Kidney (tissue), 22 donors: ENCODE measurements at places on chromosomes 13 and 19. TPM values are rescaled to one million over a fixed set of nuclear protein-coding genes. Genes with fewer than 3 reads are reported as not detected.

ZNF350 gene
- 18.9 TPM for total RNA-seq

IZUMO2 gene
- total RNA-seq, result not detected

ZNF816 gene
- total RNA-seq, result 16.6 TPM

RASIP1 gene
- total RNA-seq, result 23.3 TPM

PINLYP gene
- total RNA-seq, result 14.8 TPM

NCCRP1 gene
- total RNA-seq, result 0.60 TPM

LHFPL6 gene
- 59.2 TPM for total RNA-seq

PSG11 gene
- not detected for total RNA-seq

GRCh38 chr19:47661611-47662010 lies 51.6 kb upstream of the EHD2 start:
- DNase-seq, result no peak

- no peak for DNase-seq
Measured at GRCh38 chr13:51714663-51715168, 89.2 kb downstream of the DHRS12 start.

DNA sequence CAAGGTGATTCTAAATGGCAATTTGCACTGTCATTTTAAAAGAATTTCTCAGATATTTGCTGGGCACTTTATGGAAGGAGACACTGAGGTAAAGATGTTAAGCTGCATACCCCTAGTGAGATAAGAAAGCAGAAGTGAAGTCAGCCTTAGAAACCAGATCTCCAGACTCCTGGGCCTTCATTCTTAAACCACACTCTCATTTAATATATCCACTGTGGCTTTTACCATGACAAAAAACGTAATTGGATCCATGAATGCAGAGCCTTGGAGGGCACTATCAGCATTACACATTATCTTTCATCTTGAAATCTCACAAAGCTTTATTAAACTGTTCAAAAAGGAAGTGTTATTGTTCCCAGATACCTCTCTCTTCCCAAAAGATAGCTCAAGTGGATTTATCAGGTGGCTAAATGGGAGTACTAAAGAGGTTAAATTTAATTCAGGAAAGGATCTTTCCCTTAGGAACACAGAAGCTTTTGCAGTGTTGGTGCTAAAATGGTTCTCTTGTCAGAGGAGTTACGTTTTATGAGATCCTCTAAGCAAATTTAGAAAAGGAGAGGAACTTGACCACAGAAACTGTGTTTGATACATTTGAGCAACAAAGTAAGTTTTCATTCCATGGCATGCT lies 1060.4 kb downstream of the EFNB2 start:
- no peak for DNase-seq

GRCh38 chr13:36344886-36345437 lies 1.2 kb downstream of the SPART start:
- no peak for DNase-seq

GRCh38 chr19:18634612-18635297 lies 2.1 kb upstream of the KLHL26 start:
- no peak for DNase-seq

DNA sequence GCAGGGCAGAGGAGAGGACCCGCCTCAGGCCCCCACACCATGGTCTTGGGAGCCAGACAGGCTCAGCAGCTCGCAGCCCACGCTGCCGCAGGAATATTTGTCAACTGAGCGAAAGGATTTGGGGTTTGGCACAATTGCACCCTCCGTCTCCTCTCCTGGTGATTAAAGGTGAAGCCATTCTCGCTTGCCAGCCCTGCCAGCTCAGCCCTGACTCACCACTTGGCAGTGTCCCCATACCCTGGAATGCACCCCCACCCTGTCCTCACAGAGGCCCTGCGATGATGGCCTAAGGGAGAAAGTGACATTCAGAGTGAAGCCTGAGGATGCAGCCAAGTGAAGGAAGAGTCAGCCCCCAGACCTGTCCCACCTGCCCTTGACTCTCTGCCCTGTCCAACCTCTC lies 18.8 kb downstream of the CYTH2 start:
- DNase-seq, result no peak

DNA sequence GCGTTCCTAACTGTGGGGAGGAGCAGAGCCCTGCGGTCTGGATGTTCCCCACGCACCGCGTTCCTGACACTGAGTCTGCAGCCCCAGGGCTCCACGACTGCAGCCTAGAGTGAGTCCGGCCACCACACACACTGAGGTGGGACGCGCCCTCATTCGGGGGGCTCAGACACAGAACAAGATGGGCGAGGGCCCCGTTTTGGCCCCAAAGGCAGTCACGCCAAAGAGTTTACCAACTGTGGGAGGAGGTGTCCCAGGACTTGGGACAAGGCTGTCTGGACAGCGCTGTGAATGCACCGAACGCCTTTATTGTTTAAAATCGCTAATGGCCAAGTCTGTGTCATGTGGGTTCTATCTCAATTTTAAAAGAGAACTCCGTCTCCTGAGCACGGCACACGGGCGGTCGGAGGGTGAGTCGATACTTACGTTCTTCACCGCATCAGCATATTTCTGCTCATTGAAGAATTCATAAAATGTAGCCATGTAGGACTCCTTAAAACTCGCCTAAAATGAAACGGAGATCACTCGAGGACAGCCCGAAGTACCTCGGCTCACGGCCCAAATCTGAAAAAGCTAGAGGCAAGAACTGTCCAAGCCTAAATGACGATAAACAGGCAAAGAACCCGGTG lies 35.2 kb upstream of the C13orf46 start:
- DNase-seq, result no peak

GRCh38 chr19:44228318-44228717 lies 16.0 kb downstream of the ZNF227 start:
- no peak for DNase-seq

DNA sequence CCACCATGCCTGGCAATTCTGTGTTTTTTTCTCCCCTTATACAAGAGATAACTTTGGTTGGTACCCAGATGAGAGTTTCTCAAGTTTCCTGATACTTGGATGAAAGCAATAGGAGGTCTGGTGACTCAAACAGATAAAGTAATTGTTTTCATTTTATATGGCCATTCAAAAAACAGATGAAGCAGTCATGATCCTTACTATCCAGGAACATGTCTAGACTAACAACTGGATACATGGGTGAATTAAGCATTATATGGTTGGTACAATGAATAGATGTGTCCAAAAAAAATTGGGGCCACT lies 8.5 kb downstream of the ZNF430 start:
- DNase-seq, result no peak

- peak; percentile 74 for DNase-seq
Measured at GRCh38 chr19:35592226-35592625, 6.3 kb downstream of the PMIS2 start.

DNA sequence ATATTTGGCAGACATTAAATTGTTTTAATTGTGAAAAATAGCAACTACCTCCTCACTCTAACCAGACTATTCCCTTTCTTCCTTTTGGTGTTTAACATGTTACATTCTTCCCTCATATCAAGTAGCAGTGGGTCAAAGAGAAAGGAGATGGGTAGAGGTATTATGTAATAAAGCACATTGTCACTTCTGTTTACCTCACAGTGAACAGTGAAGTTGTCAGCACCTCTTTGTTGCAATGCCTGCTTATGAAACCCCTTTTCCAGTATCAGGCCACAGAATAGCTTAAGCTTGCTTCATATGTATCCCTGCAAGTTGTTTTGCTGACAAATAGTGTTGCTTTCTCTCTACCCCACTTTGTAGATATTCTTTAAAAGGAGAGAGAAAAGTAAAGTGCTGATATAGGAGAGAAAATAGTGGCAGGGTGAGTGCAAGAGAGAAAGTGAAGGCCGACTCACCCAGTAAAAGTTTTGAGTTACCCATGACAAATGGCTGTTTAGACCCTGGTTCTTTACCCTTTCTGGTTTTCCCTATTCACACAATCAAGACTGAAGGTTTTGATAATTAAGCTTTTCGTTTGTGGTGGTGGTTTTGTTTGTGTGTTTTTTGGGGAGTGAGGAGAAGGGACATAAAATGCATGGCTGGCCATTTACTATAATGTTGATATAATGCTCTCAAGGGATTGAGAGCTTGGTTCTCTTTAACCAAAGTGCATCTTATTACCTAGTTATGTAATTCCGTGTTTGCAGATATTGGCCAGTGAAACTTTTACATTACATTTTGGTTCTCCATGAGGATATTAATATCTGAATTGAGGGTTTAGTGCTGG lies 3.7 kb downstream of the ITM2B start:
- peak; percentile 45 for DNase-seq

GRCh38 chr13:76828316-76828741 lies 57.9 kb downstream of the KCTD12 start:
- no peak for DNase-seq

DNA sequence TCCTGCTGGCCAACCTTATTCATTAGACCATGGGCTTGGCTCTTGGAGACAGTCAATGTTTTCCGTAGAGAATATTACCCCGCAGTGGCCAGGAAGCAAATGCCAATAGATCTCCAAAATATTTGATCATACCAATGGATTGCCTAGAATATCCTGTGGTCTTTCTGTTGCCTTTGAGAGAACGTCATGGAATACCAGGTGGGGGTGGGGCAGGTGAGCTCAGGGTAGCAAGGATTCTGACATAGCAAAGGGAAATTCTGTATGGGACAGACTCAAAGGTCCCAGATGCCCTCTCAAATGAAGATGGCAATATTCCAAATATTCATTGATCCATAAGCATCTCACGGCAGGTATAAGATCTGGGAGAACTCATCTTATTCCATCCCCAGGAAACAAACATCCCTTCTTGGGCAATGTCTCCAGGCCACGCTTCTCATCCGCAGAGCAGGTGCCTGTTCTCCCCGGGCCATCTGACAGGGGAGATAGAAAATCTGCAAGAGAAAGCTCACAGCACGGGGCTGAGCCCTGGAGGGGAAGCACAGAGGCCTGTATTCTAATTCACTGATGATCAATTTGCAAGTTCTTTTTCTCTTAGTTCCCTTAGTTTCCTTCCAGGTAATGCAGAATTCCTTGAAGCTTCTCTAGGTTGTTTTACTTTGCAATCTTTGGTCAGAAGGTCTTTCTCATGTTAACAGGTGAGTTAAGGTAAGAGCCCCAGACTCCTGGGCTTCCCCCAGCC lies 69.6 kb upstream of the TSHZ3 start:
- no peak for DNase-seq

GRCh38 chr13:105365021-105365550 lies 1170.4 kb downstream of the EFNB2 start:
- DNase-seq, result no peak

DNA sequence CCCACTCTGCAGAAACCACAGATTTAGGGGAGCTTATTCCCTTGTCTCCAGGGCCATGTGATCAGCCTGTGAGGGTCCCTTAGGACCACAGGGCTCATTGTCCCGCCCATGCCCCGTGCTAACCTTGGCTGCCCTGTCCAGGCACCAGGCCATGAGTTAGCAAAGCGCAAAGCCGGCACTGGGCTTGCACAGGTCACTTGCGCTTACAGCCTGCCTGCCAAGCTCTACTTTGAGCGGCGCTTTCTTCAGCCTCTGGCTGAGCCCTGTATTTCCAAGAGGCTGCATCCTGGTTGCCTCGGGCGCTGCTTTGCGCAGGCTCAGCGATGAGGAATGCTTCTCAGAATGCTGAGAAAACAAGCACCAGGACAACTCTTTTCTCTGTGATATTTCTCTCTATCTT lies 188.0 kb downstream of the TDRD3 start:
- no peak for DNase-seq

DNA sequence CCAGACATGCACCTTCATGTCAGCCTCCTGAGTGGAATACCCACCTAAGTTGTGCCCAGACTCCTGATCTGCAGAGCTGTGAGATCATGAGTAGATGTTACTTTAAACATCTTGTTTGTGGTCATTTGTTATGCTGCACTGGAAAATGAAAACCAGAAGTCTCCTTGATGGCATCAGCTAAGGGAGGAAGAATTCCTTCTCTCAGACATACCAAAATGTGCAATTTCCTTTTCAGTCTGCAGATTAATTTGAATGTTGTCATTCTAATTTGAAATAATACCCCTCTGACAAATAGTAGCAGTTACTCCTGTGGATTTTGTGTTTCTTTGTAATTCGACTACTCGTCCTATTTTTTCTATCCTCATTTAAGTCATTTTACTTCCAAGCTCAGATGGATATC lies 59.3 kb downstream of the ITGBL1 start:
- DNase-seq, result no peak

DNA sequence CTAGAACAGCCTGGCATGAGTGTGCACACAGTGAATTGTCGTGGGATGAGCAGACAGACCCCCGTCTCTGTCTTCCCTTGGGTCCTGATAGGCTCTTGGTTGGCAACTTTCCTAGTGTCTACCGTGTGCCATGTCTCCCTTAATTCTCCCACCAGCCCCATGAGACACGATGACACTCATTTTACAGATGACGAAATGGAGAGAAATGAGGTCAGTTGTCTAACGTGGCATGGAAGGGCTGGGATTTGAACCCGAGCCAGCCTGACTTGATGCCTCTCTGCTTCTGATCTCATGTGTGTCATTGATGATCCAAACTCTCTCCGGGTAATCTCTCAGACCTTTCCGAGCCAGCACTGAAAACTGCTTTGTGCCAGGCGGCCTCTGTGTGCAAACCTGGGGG lies 8.4 kb upstream of the KLK14 start:
- no peak for DNase-seq

DNA sequence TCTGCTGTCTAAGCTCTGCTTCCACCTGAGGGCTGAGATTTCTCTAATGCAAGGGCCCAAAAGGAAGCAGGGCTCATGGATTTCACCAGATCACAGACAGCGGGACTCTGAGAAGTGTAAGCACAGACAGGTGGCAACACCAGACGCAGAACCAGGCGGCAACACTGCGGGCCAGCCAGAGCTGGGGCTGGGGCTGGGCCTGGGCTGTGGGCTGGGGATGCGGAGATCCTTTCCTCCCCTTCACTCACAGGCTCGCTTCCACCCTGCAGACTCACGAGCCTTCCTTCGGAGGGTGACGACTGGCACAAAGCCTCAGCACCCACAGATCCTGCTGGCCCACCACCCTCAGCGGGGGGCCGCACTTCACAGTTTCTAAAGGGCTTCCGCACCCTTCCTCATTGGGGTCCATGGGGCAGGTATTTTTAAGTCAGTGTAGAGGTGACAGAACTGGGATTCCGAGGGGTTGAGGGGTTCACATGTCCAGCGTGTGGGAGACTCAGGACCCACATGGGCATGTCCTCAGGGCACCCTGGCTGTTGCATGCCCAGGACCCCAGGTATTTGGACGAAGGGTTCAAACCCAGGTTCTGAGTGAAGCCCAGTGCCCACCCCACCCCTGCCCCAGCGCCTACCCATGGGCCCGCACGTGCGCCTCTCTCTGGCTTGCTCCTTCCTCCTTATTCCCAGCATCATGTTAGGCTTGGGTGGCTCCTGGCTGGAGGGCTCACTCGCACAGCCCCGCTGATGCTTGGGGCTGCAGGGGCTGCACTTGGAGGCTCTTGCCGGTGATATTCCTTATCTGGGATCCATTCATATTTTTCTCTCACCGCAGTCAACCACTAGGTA lies 137.3 kb upstream of the GPR12 start:
- no peak for DNase-seq

GRCh38 chr13:101231751-101232428 lies 184.4 kb downstream of the NALCN start:
- DNase-seq, result no peak

DNA sequence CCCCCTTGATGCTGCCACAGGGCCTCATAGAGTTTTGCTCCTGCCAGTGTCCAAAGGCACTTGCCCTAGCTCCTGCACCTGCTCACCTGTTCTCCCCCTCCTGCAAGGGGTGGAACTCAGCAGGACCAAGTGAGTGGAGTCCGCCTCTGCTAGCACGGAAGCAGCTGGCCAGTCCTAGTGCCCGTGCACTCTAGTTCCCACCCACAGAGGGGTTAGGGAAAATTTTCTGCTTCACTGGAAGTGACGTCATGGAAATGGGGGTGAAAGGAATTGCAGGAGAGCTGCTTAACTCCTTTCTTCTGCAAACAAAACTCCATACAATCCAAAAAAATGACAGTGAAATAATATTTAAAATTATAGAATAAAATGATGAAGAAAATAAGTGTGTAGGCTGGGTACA lies 609.7 kb upstream of the SLITRK1 start:
- no peak for DNase-seq

- no peak for DNase-seq
Measured at GRCh38 chr13:78638216-78638615, 20.7 kb downstream of the OBI1 start.
